Psoas muscle (tissue), 8 donors: ENCODE measurements at places on chromosomes 13 and 19. TPM values are rescaled to one million over a fixed set of nuclear protein-coding genes. Genes with fewer than 3 reads are reported as not detected.

Gene ATP4A
- polyA plus RNA-seq = not detected

Gene NXNL1
- polyA plus RNA-seq = 0.14 TPM

Gene ALG5
- polyA plus RNA-seq = 20.5 TPM

Gene MEIOSIN
- polyA plus RNA-seq = not detected

Gene CDX2
- polyA plus RNA-seq = not detected

Gene CYP2A6
- not detected for polyA plus RNA-seq

Gene ZNF792
- polyA plus RNA-seq = 0.93 TPM

Gene C19orf33
- polyA plus RNA-seq = 6.5 TPM

Gene CARD8
- polyA plus RNA-seq = 21.2 TPM

Gene FLT1
- 10.7 TPM for polyA plus RNA-seq

Gene ZNF256
- 1.9 TPM for polyA plus RNA-seq

Gene GZMM
- 0.14 TPM for polyA plus RNA-seq

Gene SERP2
- 0.82 TPM for polyA plus RNA-seq

Gene MZT1
- 8.6 TPM for polyA plus RNA-seq

Gene FFAR3
- not detected for polyA plus RNA-seq

Gene C1QTNF9B
- 1.0 TPM for polyA plus RNA-seq

Gene LMTK3
- polyA plus RNA-seq = 0.05 TPM

Gene FOXA3
- 0.23 TPM for polyA plus RNA-seq

Gene CABP5
- polyA plus RNA-seq = not detected

Gene IGFL3
- not detected for polyA plus RNA-seq

Gene TYROBP
- 7.8 TPM for polyA plus RNA-seq

Gene SBK3
- polyA plus RNA-seq = 7.9 TPM

Gene WTIP
- polyA plus RNA-seq = 2.9 TPM

Gene KLK15
- polyA plus RNA-seq = not detected

Gene ZIC2
- not detected for polyA plus RNA-seq

Gene C13orf46
- polyA plus RNA-seq = not detected

Gene PRKCG
- polyA plus RNA-seq = 0.01 TPM

Gene ANGPTL4
- polyA plus RNA-seq = 19.1 TPM

Gene ZNF723
- polyA plus RNA-seq = not detected

Gene C19orf81
- polyA plus RNA-seq = 1.5 TPM

Gene ZNF534
- 0.07 TPM for polyA plus RNA-seq

Gene SLC10A2
- not detected for polyA plus RNA-seq

Gene GPR183
- 0.69 TPM for polyA plus RNA-seq

Gene TMEM150B
- 0.30 TPM for polyA plus RNA-seq

Gene CEACAM16
- not detected for polyA plus RNA-seq

Gene KASH5
- not detected for polyA plus RNA-seq

Gene SLC27A1
- 30.6 TPM for polyA plus RNA-seq

Gene VSTM1
- polyA plus RNA-seq = not detected

Gene DACH1
- 0.57 TPM for polyA plus RNA-seq

Gene C19orf12
- polyA plus RNA-seq = 46.8 TPM

Gene LGALS13
- not detected for polyA plus RNA-seq

Gene RTBDN
- polyA plus RNA-seq = not detected

Gene CGB1
- polyA plus RNA-seq = not detected

Gene CLDND2
- 0.39 TPM for polyA plus RNA-seq

Gene SUGP1
- 26.3 TPM for polyA plus RNA-seq

Gene FAAP24
- 0.15 TPM for polyA plus RNA-seq

Gene KCNN4
- 0.21 TPM for polyA plus RNA-seq

Gene BEST2
- 0.08 TPM for polyA plus RNA-seq
